Hematopoietic multipotent progenitor cell treated with erythropoietin and hydrocortisone succinate and interleukin-3 and kit ligand, for 8 days (in vitro differentiated cells): ENCODE measurements at places on chromosomes 13 and 19.

- DNase-seq: no peak
These were observed 5.2 kb upstream of the CDC16 start for GRCh38 chr13:114229506-114229905.

DNA sequence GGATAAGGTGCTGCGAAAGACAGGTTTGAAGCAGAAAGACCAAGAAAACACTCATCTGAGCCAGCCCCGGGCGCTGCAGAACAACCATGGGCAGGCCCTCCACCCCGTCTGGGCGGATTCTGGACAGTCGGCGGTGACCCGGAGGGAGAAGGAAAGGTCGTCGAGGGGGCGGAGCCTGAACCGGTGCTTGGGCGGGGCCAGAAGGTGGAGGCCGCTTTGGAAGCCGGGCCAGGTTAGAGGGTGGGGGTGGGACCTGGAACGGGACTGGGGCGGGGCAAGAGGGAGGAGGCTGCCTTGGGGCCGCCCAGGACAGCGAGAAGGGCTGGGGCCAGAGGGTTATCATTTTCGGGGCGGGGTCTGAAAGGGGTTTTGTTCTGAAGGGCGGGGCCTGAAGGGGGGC, 5.0 kb upstream of the ZNF765 start:
- DNase-seq: no peak

GRCh38 chr13:36839281-36839680, 20.3 kb downstream of the RFXAP start:
- DNase-seq: no peak

GRCh38 chr19:45952686-45953505, 20.8 kb downstream of the NOVA2 start:
- peak; percentile 64 for DNase-seq

DNA sequence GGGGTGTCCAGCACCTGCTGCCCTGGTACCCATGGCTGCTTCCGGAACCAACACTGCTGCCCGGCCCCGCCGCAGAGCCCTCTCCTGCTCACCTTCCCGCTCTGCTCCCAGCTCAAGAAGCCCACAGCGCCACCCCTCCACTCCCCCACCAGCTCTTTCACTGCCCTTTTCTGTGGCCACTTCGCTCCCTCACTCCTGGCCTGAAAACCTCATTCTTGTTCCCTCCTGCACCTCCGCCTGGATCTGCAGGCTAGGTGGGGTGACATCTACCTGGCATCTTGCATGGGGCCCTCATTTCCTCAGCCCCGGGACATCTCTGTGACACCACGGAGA, 6.4 kb downstream of the ZNF787 start:
- no peak for DNase-seq

GRCh38 chr13:32548837-32549236, 10.2 kb upstream of the N4BP2L2 start:
- no peak for DNase-seq

DNA sequence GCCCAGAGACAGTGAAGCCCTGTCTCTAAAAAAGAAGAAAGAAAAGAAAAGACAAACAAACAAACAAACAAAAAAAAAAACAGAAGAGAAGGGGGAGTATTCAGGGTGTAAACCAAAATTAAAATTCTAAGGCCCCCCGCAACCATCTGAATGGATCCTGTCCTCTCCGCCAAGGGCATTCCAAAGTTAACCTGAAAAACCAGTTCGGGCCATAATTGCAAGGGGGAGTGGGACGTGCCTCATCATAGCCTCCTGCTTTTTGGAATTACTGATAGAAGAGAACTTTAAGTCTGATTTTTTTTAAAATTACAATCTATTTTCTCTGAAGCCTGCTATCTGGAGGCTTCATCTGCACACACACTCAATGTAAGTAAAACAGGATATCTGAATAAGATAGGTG, 5.7 kb upstream of the IFNL2 start:
- no peak for DNase-seq

GRCh38 chr13:51255556-51255955, 33.4 kb downstream of the FAM124A start:
- DNase-seq: no peak

DNA sequence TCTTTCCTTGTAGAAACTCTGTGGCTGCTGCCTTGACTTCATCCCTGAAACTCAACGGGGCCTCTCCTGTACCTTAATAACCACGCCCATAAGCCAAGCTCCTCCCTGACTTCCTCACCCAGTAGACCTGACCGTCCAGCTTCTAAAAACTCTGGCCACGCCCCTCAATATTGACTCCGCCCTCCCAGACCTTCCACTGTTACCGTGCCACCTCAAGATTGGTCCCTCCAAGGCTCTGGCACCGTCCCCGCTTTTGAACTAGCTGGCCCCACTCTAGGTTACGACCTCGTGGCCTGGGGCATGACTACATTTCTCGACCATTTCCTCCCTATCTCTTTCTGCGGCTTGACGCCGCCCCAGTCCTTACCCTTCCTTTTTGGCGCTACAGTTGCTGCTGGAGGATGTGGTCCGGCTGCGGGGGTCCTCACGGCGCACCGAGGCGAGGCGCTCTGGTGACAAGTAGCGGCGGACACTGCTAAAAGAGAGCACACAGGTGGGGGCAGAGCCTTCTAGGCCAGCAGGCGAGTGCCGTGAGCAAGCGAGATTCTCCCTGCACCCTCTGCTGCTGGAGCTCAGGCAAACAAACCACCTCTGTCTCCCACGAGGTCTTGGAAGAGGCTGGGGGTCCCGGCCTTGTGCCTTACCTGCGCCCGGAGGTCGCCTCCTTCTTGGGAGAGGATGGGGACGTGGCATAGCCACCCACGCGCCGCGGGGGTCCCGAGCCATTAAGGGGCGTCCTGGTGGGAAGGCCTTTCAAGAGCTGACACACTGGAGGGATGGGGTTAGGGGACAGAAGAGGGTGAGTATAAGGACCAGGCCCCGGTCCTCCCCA, 2.3 kb upstream of the EML2 start:
- peak; percentile 98 for DNase-seq

GRCh38 chr13:32587011-32587810, 959 bp downstream of the PDS5B start:
- peak; percentile 68 for DNase-seq

- no peak for DNase-seq
These were observed 45.4 kb downstream of the CCDC70 start for GRCh38 chr13:51907040-51907732.

GRCh38 chr13:92175330-92175729, 776.9 kb downstream of the GPC5 start:
- DNase-seq: peak; percentile 55

- DNase-seq: peak; percentile 69
These were observed 47.9 kb downstream of the CERS4 start for GRCh38 chr19:8257052-8257443.

DNA sequence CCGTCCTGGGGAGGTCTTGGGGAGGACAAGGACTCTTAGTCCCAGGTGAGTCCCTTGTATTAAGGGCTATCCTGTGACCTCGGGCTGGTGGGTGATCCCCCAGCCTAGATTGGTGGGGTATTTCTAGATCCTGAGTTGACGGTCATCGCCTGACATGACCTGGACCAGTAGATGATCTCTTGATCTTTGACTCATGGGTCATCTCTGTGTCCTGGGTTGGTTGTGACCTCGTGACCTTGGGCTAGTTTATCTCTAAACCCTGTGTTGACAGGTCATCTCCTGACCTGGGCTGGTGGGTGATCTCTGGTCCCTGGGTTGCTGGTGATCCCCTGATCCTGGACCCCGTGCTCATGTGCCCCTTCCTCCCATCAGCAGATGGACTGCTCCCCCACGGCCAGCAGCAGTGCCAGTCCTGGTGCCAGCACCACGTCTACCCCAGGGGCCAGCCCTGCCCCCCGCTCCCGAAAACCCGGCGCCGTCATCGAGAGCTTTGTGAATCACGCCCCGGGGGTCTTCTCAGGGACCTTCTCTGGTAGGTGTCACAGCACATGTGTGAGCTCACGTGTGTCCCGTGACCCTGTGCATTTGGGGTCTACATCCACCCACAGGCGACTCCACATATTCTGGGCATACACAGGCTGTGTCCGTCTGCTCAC, 6.3 kb downstream of the MIDN start:
- no peak for DNase-seq

DNA sequence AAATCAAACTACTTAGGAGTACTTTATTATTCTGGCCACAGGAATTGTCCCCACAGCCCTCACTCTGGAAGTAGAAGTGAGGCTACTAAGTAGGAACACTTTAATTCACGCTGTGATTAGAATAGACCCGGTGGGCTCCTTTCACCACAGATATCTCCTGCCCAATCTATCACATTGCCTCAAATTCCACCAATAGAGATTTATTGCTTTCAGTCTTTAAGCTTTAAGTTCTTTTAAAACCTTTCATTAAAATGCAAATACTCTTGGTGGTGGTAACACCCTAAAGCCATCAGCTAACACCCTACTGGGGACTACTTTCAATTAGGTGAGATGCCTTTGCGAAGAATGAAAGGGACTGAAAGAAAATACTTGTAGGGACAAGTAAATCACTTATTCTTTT, 181.9 kb downstream of the DACH1 start:
- DNase-seq: no peak

- no peak for DNase-seq
These were observed 13.2 kb downstream of the FREM2 start for GRCh38 chr13:38700051-38700450.

DNA sequence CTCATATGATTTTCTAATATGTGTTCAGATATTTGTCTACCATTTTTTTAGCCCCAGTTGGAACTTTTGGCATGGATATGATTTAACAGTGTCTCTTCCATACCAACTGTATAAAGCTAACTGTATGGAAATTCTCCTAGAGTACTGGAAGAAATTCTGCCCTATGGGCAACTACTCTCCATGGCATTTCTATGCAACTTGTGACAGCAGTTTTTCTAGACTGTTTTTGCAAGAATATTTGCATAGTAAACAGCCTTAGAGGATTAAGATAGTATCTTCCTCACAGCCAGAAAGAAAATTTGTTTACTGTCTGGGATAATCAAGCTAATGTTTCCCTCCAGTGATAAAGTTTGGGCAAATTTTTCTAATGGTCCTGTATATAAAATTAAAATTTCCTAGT, 119.9 kb upstream of the PCDH17 start:
- DNase-seq: no peak

- DNase-seq: no peak
These were observed 23.8 kb downstream of the DEDD2 start for GRCh38 chr19:42193706-42194105.

DNA sequence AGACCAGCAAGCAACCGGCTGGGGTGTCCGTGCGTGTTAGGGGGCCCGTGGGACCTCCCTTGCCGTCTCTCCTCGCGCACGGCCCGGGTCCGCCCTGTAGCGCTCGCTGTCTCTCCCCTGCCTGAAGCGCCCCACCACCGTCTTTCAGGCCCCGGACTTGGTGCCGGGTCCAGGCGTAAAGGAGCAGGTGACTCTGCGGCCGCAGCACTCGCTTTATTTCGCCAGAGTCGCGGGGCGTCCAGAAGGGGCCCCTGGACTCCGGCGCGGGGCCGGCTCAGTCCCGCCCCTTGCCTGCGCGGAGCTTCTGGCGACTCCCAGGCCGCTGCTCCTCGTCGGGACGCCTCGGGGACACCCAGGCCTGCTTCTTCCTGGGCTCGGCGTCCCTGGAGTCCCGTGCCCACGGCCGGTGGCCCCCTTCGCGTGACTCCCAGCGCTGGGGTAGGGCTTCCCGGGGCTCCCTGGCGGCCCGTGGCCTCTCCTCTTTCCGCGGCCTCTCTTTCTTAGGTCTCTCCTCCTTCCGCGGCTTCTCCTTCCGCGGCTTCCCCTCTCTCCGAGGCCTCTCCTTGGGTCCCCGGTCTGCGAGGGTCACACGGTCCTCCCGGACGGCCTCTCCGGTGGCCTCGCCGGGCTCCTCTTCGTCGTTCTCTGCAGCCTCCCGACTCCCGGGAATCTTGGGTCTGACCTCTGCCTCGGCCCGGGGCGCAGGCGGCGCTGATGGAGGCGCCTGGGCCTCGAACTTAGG, 3.1 kb downstream of the AMH start:
- DNase-seq: no peak

- DNase-seq: no peak
These were observed 233.6 kb downstream of the SLITRK6 start for GRCh38 chr13:85565652-85566051.

DNA sequence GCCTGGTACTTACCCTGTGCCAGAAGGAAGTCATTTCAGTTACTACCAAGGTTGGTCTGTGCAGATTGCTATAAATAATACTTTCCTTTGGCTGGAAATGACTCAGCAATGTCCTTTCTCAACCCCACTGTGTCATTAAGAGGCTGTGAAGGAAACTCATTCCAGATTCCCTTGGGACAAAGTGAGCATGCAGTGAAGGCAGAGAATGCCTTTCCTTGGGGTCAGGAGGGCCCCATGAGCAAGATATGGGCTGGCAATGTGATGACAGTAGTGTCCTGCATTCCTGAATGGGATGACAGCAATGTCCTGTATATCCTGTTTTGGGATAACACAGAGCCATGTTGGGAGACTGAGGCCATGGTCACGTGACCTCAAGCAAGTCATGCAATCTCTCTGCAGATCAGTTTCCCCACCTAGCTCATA, 213.1 kb upstream of the TMTC4 start:
- DNase-seq: no peak

GRCh38 chr13:77786695-77787287, 89.3 kb downstream of the SLAIN1 start:
- no peak for DNase-seq

DNA sequence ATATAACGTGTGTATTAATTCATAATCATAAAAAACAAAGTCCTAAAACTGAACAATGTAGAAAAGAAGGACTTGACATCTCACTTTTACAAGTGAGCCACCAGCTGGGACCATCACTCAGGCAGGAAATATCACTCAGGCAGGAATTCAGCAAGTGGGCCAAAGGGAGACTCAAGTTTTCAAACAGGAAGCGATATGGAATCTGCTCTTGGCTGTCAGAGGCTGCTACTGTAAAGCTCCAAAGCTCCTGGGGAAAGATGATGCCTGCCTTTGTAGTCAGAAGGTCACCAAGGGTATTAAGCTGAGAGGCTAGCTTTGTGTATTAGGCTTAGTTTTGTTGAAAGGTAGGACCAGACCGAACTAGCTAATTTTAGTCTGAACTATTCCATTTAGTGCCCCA, 5.5 kb upstream of the AKAP11 start:
- no peak for DNase-seq

DNA sequence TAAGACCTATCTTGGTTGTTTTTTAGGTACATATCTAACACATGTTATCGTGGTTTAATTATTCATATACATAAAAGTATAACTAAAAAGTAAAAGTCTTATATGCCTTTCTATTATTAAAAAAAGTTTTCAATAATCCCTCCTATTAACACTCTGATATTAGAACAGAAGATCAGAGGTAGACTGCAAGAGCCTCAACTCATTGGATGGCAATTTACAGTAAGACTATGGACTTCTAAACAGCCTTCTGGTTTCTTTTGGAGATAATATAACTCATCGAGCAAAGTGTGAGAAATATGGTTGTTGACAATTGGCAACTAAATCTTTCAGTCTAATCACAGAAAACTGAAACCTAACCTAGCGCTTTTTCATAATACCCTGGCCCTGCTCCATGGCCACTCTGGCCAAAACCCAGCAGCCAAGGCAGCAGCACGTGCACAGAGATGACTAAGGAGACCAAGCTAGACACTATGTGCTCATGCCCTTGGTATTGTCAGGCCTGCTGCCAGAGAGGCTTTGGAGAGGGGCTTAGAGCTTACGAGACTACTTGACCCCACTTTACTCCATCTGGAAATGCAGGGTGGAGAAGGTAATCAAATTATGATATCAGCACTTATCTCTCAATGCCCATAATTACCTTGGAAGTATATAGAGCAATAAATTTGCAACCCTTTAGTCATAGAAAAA, 40.6 kb upstream of the EEF1AKMT1 start:
- no peak for DNase-seq
